ENCODE measurements at places on chromosomes 3 and 15.

- peak; percentile 5 for DNase-seq
Observed at GRCh38 chr15:28984421-28985315, 98.9 kb downstream of the APBA2 start.

DNA sequence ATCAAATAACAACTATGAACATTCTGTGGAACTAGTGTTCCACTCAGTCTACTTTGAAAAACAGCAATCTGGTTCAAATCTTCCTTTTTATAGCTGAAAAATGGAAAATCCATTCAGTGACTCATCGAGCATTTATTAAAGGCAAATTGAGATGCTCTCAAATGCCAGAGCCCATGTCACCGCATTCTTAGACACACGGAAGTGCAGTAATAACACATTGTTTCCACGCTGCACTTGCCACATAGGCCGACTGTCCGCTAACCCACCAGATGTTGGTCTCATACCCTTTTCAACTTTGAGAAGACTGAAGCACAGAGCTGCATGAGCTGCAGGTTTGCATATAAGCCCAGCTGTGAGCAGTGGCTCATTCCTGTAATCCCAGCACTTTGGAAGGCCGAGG lies 95.9 kb downstream of the TMEM266 start:
- DNase-seq = no peak

- DNase-seq = no peak
Observed at GRCh38 chr3:50369012-50369670, 9.8 kb upstream of the TMEM115 start.

DNA sequence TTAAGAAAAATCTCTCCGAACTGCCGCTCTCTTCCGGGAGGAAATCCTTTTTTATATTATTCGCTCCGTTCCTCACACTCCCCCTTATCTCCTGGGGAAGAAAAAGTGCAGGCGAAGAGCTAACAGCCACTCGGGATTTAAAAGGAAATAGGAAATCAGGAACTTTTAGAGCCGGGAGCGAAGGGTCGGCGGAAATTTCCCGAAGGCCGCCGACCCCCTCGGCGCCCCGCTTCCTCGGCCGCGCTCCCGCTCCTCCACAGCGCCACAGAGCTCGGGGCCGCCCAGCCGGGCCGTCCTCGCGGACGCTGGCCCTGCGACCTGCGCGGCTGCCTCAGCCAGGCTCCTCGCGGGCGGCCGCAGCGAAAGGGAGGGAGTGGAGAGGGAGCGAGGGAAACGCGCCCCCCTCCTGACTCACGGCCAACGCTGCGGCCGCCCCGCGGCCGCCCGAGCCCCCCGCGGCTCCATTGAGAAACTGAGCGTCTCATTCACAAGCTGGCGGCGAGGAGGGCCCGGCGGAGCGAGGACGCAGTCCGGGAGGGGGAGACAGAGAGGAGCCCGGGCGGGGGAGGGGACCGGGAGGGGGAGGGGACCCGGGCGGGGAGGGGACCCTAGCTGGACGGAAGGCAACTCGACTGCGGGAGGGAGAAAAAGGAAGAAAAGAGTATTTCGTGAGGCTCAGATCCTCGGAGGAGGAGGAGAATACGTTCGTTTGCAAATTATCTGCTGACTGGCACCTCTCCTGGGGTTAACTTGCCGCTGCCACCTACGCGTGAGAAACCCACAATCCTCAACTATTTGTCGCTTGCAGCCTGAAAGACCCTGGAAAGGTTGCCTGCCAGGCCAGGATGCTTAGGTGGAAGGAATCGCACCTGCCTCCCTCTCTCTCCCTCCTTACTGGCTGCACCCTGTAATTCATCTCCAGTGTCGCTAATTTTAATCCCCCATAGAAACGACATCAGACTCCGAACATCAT lies at the start of gene PTPN9:
Gene PTPN9 (minus strand): TSS at position 368 of the 973 bp plus-strand sequence. CDS start 539 bp downstream, outside the sequence.
- DNase-seq = peak; percentile 65

GRCh38 chr3:171842864-171843518 lies at the start of gene TMEM212:
TSS of gene TMEM212 (plus strand) at chr3:171843349. CDS start at chr3:171843384, 35 bp downstream.
- no peak for DNase-seq

- DNase-seq = no peak
Observed at GRCh38 chr3:9810846-9811245, 784 bp downstream of the TTLL3 start.

GRCh38 chr3:76497636-76498035 lies 542.3 kb upstream of the ROBO2 start:
- no peak for DNase-seq

DNA sequence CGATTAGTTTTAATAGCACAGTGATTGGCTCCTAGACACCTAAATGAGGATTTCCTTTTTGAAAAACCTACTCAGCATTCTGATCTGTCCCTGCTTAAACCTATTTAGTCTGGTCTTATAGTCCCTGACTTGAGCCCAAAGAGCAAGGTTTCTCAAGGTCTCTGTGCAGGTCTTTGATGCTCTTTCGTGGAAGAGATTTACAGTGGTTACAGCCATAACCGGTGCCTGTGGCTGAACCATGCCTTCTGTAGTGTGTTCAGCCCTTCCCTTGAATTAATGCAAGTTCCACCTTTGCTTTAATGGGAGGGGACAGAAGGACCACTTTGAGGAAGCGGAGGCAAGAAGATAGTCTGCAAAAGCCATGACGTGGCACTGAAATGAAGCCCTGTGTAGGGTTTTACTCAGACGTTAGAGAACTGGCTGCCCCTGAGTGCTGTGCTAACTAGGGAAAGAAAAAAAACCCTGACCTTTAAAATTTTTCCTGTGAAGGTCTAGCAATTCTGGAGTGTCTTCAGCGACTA lies 43.0 kb downstream of the ZBTB38 start:
- no peak for DNase-seq

GRCh38 chr15:84961707-84962106 lies 19.9 kb upstream of the PDE8A start:
- DNase-seq = no peak

DNA sequence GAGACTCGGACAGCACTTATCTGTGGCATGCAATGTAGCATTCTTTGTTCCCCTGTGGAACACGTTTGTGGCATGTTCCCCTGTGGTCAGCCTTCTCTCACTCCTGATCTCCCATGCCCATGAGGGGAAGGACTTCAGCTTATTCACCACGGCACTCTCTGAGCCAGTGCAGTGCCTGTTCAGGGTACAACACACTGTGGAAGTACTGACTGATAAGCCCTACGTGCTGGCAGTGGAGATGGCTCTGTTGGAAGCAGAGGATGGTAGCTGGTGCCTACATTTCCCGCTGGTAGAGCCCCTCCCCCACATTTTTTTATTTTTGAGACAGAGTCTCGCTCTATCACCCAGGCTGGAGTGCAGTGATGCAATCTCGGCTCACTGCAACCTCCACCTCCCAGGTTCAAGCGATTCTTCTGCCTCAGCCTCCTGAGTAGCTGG lies 43.5 kb upstream of the ETV5 start:
- DNase-seq = no peak

- DNase-seq = no peak
Observed at GRCh38 chr15:26943866-26944265, 27.1 kb upstream of the GABRG3 start.

DNA sequence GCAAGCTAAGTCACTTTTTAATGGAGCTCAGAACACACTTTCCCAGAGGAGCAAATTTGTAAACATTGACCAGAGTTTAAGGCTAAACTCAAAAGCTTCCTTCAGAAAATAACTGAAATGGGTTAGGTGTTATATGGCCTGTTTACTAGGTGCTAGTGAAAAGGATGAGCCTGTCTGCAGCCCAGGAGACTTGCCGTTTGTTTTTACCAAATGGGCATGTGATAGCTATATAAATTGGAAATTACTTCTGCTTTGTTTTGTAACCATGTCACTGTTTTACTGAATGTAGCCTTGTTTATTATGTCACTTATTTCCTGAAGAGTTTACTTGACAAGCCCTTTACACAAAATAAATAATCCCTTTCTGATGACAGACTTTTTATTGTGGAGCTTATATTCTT lies 109.4 kb upstream of the THSD4 start:
- DNase-seq = no peak

GRCh38 chr3:134903837-134904236 lies 108.8 kb downstream of the EPHB1 start:
- no peak for DNase-seq

- no peak for DNase-seq
Observed at GRCh38 chr3:155407331-155407730, 113.8 kb upstream of the STRIT1 start.

GRCh38 chr3:114218578-114219185 lies 18.7 kb downstream of the ZNF80 start:
- DNase-seq = no peak

- peak; percentile 2 for DNase-seq
Observed at GRCh38 chr3:4501437-4501836, 8.3 kb downstream of the ITPR1 start.

DNA sequence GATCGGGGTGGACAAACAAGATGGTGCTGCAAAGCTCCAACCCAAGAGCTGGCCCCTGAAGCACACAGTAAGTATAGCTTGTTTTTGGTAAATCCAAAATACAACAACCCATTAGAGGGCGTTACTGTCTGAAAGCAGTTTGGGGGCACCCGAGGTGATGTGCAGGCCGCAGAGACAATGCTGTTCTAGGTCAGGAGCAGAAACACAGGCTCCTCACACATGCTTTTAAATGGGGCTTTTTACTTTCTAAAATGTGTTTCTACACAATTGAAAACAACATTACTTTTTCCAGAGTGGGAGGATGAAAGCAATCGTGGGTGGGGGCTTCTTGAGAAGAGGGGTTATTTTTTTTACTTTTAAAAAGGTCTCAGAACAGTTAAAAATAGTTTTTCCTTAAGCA lies 1029.3 kb upstream of the CFAP20DC start:
- DNase-seq = no peak

- no peak for DNase-seq
Observed at GRCh38 chr15:59550530-59550929, 61.1 kb upstream of the GCNT3 start.

DNA sequence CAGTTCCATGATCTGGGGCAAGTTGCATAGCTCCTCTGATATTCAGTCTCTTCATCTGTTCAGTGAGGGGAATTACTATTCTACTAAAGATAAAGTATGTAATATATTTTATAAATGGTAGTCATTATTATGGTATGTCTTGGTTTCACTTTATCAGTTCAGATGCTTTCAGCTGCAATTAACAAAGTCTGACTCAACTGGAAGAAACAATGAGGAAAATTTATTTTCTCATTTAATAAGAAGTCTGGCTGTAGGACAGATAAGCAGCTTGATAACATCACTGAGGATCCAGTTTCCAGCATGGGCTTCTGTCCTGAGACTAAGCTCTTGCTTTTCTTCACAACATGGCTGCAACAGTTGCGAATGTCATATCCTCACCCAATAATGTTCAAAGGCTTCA lies 354.3 kb upstream of the TRIM42 start:
- no peak for DNase-seq

- peak; percentile 93 for DNase-seq
Observed at GRCh38 chr3:194296454-194297263, 54.5 kb downstream of the CPN2 start.

DNA sequence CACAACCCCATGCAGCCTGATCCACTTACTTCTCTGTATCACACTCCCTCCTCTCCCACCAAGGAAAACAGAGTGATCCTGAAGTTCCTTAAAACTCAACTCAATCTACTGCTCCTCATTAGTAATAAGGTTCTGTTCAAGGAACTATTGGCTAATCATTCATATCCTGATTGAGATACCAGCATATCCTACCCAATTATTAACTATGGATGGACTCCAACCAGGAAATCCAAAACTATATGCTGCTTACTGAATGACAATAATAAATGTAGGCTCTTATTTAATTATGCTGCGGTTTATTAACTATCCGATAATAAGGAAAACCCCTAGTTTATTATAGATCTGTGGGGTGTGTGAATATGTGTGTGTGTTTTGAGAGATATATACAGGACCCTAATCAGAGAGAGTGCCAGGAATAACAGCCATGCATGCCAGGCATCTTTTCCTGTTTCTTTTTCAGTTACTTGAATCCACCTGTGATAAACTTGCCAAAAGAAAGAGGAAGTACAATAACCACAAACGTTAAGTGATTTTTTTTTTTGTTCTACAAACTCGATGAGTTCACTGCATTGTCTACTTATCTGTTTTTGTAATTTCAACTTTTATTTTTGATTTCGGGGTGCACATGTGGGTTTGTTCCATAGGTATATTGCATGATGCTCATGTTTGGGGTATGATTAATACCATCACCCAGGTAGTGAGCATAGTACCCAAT lies 1031.7 kb upstream of the CFAP20DC start:
- DNase-seq = no peak

Measured in SW480 (cell line).